Fibroblast of skin of right biceps (primary cell): ENCODE measurements at places on chromosomes 6 and 20.

DNA sequence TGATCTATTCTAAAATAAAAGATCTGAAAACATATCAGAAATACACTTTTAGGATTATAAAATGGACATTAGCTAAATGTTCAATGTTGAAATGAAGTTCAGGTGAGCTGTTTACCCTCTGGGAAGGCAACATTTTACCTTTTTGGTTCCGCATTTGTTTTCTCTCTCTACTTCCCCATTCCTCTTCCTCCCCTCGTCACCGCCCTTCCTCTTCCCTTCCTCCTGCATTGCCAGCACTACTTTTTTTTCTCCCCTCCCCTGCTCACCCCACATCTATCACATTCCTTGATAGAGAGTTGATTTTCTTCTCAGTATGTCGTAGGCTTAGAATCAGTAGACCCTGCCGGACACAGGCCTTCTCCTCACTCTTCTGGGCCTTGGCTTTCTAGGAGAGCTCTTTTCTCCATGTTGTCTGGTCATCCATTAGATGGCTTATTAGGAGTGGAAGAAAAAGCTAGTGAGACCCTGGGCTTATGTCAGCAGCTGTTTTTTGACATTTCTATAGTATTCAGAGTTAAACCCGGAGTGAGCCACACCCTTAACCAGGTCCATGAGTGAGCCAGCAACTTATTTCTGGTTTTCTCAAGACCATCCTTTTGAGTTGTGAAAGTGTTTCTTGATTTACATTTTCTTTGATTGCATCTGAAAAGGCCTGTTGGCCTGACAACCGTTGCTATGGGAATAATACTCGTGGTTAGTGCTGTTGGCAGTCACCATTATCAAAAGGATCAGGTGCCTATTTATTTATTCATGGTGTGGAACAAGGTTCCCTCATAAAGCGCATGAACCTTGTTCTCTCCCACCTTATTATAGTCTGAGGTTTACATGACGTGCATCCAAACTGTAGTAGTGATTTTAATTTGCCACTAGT is 90.9 kb downstream of the DTD1 start:
- DNase-seq = no peak

DNA sequence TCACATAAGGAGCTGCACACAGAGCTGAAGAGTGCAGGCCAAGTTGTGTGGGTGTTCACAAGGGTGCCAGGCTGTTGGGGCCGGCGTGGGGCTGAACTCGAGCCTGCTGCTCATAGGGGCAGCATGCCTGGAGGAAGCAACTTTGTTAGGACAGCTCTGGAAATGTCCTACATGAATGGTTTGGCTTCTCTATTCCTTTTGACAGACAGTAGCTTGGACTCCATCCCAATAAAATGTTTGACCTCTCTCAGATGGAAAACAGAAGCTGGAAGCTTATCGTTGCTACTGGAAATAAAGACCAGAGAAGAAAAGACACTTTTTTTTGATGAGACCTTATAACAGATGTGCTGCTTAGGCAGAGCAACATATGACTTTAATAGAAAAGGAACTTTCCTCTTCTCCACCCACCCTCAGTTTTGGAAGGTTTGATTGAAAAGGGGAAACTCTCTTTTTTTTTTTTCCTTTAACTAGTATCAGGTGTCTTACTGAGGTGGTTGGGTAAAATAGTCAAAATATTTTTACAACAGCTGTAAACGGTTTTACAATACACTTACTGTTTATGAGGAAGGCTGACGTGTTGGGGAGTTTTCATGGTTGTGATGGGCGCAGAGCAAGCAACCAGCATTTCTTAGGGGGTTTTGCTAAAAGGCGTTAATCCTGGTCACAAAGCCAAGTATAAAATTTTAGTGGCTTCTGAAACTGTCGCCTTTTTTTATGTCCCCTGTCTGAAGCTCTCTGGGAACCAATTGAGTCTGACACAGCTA is 80.7 kb upstream of the EEF1E1 start:
- no peak for DNase-seq

- DNase-seq = no peak
Measured at GRCh38 chr6:160051390-160051789, 70.2 kb upstream of the SLC22A1 start.

- DNase-seq = no peak
Measured at GRCh38 chr6:103707596-103708325, 1152.0 kb downstream of the HACE1 start.

DNA sequence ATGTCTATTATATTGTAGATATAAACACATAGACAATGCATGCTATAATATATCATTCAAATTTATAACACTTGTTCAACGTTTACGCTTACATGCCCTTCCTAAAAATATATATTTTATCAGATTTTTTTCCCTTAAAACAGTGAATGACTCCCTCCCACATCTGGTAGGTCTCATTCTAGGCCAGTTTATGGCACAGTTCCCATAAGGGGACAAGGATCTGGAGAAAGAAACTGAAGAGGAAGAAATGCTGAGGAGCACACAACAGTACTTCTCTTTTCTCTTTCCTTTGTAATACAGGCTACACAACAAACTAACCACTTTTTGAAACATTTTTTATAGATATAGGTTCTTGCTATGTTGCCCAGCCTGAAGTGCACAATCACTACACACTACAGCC is 48.6 kb upstream of the RCAN2 start:
- DNase-seq = no peak

GRCh38 chr6:31631209-31631608 is 10.7 kb downstream of the PRRC2A start:
- DNase-seq = no peak

GRCh38 chr20:32315891-32316290 is 38.4 kb downstream of the KIF3B start:
- DNase-seq = no peak

- peak; percentile 57 for DNase-seq
Measured at GRCh38 chr6:138109042-138109997, 2.1 kb upstream of the PERP start.

- DNase-seq = no peak
Measured at GRCh38 chr6:135328136-135328535, 147.0 kb downstream of the MYB start.

- DNase-seq = peak; percentile 35
Measured at GRCh38 chr6:21213492-21213891, 380.1 kb upstream of the SOX4 start.

DNA sequence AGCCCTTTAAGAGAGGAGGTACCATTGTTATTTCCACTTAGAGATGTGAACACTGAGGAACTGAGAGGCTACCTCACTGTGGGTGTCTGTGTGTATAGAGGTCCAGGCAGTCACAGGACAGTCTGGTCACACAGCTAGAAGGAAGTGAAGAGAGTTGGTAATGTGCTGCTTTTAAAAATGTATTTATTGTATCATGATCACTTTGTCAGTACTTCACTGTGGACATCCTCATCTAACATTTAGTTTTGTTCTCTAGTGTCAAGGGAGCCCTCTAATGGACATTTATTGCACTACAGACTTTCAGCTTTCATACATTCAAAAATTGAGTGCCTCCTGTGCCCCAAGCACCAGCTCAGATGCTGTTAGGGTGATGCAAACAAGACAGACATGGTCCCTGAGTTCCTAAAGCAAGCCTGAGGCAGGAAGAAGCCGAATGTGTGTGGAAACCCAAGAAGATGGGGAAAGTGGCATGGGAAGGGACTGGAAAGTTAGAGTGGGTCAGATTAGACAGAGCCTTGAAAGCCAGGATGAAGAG is 123.0 kb downstream of the SLC16A10 start:
- peak; percentile 59 for DNase-seq

GRCh38 chr20:21129861-21130260 is 4.0 kb downstream of the KIZ start:
- no peak for DNase-seq

GRCh38 chr20:41249411-41250281 is 67.9 kb downstream of the ZHX3 start:
- DNase-seq = peak; percentile 86

- DNase-seq = peak; percentile 73
Measured at GRCh38 chr20:16501301-16501700, 71.9 kb downstream of the KIF16B start.

DNA sequence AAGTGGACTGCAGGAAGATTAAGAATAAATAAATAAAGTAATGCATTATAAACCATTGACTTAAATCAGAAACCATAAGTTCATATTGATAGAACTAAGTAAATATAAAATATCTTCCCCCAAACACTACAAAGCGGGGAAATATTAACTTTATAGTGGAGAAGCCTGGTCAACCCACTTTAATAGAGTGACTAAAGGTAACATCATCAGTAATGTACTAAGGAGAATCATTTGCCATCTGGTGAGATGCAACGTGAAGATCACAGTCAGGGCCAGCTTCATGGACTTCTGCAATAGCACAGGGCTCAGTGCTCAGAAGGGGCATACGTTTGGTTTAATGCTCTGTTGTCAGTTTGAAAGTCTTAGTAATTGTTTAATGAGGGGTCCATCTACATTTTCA is 58.8 kb upstream of the CD83 start:
- no peak for DNase-seq

GRCh38 chr6:108837236-108837971 is 10.8 kb upstream of the ARMC2 start:
- peak; percentile 25 for DNase-seq
